A549 treated with CORT108297 at 1 μM for 4 hours (cell line): ENCODE measurements at places on chromosomes 13 and 19. TPM values are rescaled to one million over a fixed set of nuclear protein-coding genes. Genes with fewer than 3 reads are reported as not detected.

URAD gene
- total RNA-seq: not detected in 5 replicates

KRTDAP gene
- not detected in 5 replicates for total RNA-seq

LRRC8E gene
- 4.9 to 7.9 TPM (median 6.4 TPM) in 5 replicates for total RNA-seq

YIPF2 gene
- total RNA-seq: 18.1 to 21.5 TPM (median 20.6 TPM) in 5 replicates

B9D2 gene
- 25.1 to 33.2 TPM (median 32.2 TPM) in 5 replicates for total RNA-seq

ZNF177 gene
- total RNA-seq: 0.38 to 0.69 TPM (median 0.57 TPM) in 5 replicates

CEACAM7 gene
- total RNA-seq: 0.10 to 0.22 TPM (median 0.12 TPM) in 3 of 5 replicates, not detected in the others

RNF113B gene
- not detected in 5 replicates for total RNA-seq

KCNJ14 gene
- total RNA-seq: 1.0 to 2.1 TPM (median 1.2 TPM) in 5 replicates

TMEM221 gene
- 0.58 to 1.1 TPM (median 0.84 TPM) in 5 replicates for total RNA-seq
